ENCODE measurements at places on chromosomes 1 and 21. TPM values are rescaled to one million over a fixed set of nuclear protein-coding genes. Genes with fewer than 3 reads are reported as not detected.

- no peak for DNase-seq
Measured at GRCh38 chr1:14842891-14843290, 244.4 kb downstream of the KAZN start.

DNA sequence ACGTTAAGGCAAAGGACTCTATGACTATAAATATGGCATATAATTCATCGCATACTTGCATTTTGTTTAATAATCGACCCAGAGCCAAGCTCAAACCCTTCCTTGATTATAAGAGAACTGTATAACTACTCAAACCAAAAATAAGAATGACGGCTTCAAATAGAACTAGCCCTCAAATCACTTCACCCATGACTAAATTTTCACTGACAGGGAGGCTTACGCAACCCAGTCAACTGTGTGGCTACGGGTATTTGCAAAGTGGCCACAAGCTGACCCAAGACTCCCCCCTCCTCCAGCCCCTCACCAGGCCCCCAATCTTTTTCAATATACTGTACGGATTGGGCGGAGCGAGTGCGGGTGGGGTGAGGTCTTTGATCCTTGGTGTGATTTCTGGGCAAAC, 268.3 kb downstream of the ASTN1 start:
- DNase-seq: no peak

DNA sequence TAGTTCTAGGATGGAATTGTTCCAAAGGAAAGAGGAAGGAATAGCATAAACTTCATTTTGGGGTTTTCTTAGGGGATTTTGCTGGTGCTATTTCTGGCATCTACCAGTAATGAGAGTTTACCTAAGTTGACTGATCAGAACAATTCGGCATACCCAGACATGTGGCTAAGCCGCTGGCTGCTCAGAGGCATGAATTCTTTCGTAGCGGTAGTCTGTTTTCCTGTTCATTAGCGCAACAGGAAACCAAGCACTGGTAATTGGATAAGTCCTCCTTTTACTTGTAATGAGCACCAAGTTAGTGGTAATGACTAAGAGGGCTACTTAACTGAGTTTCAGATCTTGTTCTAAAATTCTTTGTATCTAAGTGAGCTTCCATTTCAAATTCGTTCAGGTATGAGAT, 38.6 kb downstream of the C21orf91 start:
- no peak for DNase-seq

DNA sequence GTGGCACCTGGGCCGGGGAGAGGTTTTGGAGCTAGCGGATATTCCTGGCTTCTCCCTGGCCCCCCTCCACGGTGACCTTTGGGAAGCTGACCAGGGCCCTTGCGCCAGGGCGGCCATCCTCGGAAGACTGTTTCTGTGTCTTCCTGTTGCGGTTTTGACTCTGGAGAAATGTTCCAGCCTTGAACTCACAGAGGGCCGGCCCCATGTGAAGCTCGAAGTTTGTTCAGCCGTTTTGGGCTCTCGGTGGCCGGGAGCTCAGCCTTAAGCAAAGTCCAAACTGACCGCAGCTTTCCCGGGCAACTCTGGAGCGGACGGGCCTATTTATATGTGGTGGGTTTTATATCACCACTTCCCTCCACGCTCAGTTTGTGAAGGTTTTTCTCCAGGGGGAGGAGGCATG, 17.0 kb upstream of the WNT4 start:
- no peak for DNase-seq

The S100A5 gene
- 0.86 TPM for total RNA-seq

The PCAT6 gene
- total RNA-seq: 2.6 TPM

GRCh38 chr1:103002005-103002404, 106.3 kb downstream of the COL11A1 start:
- DNase-seq: no peak

DNA sequence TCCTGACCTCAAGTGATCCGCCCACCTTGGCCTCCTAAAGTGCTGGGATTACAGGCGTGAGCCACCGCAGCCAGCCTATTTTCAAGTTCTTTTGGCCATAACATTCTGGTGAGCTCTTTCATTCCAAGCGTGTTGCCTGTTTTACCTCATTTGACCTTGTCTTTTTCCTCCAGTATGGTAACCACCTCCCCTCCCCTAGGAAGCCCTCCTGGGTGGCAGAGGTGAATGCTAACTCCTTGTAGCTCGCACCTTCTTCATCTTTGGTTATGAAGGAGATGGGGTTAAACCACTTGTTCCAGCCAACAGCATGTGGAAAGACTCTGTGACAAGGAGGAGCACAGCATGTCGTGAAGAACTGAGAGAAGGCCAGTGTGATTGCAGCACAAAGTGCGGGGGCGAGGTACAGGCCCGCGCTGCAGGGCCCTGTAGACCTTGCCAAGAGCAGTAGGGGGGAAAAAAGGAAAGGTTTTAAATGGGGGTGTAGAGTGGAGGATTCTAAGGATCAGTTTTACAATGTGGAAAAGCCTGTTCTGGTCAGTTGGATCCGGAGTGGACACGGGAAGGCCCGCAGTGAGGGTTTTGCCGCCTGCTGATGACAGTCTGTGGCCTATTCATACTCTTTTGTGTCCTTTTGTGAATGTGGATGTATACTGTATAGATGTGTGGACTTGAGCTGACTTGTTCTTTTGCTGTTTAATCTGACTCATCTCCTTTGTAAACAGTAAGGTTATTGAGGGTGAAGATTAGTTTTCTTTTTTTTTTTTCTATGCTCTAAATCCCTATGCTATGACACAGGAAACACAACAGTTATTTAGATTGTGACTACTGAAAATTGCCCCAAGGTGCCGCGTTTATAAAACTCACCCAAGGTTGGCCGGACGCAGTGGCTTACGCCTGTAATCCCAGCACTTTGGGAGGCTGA, 7.5 kb upstream of the ZNF436 start:
- DNase-seq: peak; percentile 51

DNA sequence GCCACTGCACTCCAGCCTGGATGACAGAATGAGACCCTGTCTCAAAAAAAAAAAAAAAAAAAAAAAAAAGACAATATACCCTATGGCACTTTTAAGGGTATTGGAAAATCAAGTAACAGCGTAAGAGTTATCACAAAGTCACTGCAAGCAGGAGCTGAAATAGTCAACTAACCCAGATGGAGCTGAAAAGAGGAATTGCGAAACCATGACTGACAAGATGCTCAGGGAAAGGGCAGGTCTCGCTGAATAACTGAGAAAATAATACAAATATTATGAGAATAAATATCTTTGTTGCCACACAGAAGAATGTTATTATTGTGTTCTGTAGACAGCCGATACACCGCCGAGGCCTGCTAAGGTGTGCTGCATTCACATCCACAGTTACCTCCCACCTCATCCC, 17.8 kb downstream of the HLCS start:
- DNase-seq: no peak

- no peak for DNase-seq
Measured at GRCh38 chr1:228182296-228183030, 16.9 kb downstream of the IBA57 start.

DNA sequence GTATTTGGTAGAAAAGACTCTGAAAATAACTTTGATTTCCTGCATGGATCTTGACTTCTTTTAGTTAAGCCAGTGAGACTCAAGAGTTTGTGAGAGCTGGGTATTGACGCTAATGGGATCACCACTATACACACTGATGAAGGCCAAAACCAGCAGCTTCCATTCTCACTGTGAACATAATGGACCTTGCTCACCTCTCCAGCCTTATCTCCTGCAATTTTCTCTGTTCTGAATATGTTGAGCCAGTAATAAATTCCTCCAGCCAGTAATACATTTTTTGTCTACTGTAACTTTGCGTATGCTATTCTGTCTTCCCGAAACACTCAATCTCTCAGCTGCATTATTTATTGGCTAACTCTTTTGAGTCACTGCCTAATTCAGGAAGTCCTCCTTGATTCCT, 111.6 kb upstream of the PPP2R5A start:
- no peak for DNase-seq

GRCh38 chr1:220382994-220383393, 110.7 kb upstream of the RAB3GAP2 start:
- no peak for DNase-seq

- no peak for DNase-seq
Measured at GRCh38 chr1:91080650-91081049, 58.8 kb upstream of the ZNF644 start.

The SYTL1 gene
- 93.6 TPM for total RNA-seq

DNA sequence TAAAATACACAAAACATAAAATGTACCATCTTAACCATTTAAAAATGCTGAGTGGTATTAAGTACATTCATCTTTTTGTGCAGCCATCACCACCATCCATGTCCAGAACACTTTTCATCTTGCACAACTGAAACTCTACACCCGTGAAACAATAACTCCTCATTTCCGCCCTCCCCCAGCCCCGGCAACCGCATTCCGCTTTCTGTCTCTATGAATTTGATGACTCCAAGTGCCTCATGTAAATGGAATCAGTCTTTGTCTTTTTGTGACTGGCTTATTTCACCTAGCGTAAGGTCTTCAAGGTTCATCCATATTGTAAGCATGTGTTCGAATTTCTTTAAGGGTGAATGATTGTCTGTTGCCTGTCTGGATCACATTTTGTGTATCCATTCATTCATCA, 37.2 kb downstream of the SCCPDH start:
- DNase-seq: no peak

GRCh38 chr1:111184663-111185062, 15.8 kb downstream of the DENND2D start:
- no peak for DNase-seq

- DNase-seq: no peak
Measured at GRCh38 chr1:220990427-220991339, 111.4 kb downstream of the HLX start.

The TFF1 gene
- 2.6 TPM for total RNA-seq

The CXADR gene
- 80.8 TPM for total RNA-seq

DNA sequence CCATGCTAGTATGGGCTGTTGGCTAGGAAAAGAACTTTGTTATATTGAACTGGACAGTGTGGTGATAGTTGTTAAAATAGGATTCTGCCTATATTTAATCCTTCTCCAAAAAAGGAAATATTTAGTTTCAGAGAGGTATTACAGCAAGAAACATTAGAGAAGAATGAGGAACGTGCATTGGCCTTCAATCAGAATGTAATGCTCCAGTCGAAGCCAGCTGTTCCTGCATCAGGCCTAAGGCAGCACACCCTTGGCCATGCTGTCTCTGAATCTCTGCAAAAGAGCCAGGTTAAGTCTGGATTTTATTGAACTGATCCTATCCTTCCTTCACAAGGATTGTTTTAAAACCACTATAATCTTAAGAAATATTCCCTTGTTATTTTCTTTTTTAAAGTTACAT, 35.3 kb upstream of the RALGPS2 start:
- no peak for DNase-seq

DNA sequence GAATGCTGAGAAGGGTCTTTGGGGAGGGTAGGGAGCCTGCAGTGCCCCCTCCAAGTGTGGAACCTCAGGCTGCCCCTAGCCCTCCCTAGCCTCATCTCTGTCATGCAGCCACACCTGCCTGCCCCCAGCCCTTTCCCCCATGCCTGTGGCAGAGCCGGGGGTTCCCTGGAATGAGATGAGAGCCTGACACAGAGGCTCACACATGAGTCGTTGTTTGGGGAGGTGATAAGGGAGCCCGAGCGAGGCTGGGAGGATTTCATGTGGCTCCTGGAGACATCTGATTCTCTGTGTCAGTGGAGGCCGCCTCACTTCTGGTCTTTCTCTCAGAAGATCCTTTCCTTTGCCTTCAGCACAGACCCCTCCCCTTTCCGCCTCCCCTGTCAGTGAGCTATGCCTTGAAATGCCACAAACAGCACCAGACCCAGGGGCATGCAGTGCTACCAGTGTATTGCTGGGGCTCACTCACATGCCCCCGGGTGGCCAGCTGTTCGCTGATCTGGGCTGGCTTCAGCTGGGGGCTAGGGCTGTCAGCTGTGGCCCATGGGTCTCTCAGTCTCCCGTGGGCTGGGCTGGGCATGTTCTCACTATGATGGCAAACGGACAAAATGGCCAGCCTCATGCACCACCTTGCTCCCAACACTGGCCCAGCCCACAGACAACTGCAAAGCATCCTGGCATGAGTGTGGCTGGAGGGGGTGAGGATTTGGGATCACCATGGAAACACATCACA, 102.6 kb downstream of the AJAP1 start:
- no peak for DNase-seq

DNA sequence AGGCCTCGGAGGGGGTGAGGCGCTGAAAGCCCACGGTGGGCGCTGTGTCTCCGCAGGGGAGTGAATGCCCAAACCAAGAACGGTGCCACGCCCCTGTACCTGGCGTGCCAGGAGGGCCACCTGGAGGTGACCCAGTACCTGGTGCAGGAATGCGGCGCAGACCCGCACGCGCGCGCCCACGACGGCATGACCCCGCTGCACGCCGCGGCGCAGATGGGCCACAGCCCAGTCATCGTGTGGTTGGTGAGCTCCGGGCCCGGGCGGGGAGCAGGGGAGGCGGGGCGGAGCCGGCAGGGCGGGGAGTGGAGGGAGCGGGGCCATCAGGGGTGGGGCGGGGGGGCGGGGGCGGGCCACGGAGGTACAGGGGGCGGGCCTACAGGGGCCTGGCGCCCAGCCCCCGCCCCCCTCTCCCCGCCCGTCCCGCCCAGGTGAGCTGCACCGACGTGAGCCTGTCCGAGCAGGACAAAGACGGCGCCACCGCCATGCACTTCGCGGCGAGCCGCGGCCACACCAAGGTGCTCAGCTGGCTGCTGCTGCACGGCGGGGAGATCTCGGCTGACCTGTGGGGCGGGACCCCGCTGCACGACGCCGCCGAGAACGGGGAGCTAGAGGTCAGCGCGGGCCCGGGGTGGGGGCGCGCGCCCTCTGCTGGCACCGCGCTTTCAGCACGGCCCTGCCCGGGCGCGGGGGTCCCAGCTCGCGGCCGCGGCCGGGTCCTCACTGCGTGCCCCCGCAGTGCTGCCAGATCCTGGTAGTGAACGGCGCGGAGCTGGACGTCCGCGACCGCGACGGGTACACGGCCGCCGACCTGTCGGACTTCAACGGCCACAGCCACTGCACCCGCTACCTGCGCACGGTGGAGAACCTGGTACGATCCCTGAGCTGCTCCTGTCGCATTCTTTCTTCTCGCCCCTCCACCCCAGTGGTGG, 15.9 kb downstream of the ESPN start:
- DNase-seq: no peak

DNA sequence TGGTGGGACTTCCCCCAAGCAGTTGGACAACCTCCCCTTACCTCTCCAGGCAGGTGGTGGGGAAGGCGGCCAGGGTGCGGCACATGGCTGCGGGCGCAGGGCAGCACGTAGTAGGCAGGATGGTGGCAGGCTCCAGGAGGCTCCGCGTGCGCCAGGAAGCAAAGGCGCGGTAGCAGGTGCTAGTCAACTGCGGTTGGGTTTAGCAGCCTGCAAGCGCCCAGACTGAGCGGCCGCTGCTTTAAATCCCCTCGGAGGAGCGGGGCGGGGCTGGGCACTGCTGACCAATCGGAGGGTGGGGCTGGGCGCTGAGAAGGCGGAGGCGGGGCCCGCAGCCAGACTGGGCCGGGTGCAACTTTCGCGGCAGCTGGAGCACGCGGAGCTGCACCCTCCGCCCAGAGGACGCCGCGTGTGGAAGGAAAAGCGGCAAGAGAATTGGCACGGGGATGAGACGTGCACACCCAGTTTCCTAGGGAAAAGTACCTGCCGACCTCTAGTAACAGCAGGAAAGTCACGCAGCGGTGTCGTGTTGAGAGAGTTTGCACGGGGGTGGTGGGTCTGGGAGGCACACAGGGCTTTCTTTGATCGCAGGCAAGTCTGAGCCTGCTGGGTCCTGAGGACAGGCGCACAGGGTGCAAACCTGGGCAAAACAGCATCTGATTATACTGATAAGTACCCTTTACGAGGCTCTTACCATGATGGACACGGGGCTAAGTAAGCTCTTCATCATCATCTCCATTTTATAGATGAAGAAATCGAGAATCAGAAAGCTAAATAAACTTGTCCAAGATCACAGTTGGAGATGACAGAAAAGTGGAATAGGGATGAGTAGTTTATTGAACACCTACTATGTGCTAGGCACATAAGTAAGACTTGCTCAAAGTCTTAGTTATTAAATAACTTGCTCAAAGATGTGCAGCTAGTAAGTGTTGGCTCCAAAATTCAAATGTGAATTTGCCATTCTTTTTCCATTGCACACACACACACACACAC, at the start of gene RGS16:
Gene RGS16 (minus strand): TSS at position 215 of the 990 bp plus-strand sequence. CDS start 130 bp downstream, at position 85.
- peak; percentile 97 for DNase-seq

The KANK4 gene
- 0.13 TPM for total RNA-seq
